Stimulated activated CD4-positive, alpha-beta T cell treated with anti-CD3 and anti-CD28 coated beads, Interleukin-1b, Interleukin-23, amount 100 ng/mL, for 48 hours (primary cell): ENCODE measurements at places on chromosomes 4 and X.

DNA sequence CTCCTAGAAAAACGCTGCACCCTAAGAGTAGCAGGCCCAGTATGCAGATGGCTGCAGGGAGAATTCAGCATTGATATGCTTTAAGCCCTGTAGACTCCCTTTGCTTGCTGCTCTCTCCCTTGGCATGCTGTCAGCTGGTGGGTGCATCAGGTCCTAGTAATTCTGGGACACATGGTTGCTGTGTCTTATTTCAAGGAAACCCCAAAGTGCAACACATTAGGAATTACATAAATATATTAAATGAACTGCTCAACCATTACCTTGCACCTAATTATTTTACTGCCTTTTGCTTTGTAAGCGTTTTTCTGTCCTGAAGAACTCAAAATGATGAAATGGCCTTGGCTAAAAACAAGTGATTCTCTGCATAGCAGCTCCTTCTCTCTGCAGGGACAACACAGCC lies 516.3 kb downstream of the ZIC3 start:
- DNase-seq: no peak

- DNase-seq: no peak
These were observed 28.5 kb downstream of the TRIM61 start for GRCh38 chr4:164948975-164949374.

DNA sequence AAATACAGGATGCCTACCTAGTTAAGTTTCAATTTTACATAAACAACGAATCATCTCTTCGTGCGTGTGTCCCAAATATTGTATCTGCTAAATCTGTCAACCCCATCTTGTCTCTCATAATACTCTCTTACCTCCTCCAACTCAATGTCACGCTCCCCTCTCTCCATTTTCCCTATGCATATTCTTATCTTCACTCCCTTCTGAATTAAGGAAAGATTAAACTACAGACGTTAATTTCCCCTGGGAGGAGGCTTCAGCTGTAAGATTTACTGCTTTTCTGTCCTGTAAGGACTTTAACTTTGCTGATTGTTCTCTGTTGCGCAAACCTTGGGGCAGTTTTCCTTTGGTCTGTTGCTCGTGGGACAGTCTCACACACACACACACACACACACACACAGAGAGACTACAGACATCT lies 455 bp upstream of the ABCB7 start:
- DNase-seq: no peak

DNA sequence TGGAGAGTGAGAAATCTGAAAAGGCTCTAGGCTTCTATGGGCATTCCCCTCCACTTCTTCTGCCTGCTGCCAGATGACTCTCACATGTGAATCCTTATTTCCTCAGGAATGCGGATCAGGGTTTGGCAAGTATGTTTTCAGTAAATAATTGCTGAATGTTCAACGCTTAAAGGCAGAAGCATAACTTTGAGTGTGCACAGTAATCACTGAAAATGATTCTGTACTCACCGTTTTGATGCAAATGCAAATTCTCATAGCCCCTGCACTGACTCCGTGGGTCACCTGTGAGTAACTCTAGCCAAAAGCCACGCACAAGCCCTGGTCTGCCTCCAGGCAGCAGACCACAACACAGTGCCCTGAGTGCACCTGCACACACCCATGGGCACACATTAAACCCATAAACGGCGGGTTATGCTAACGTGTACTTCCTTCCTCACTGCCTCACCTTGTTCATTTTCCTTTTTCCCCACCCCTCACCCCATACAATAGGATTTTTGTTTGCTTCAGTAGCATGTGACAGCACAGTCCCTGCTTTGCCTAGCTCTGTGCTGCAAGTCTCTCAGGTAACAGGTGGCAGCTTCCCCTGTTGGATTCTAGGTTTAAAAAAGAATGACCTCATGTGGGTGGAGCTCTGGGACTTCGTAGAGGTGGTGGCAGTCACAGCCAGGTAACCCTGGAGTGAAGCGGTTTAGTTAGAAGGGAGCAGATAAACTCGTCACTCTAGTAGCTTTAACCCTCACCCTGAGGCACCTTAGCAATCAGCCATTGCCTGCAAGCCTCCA lies at the start of gene ARHGEF38:
Gene ARHGEF38 (plus strand): TSS at position 656 of the 782 bp plus-strand sequence. CDS start 146 bp downstream, outside the sequence.
- DNase-seq: no peak

DNA sequence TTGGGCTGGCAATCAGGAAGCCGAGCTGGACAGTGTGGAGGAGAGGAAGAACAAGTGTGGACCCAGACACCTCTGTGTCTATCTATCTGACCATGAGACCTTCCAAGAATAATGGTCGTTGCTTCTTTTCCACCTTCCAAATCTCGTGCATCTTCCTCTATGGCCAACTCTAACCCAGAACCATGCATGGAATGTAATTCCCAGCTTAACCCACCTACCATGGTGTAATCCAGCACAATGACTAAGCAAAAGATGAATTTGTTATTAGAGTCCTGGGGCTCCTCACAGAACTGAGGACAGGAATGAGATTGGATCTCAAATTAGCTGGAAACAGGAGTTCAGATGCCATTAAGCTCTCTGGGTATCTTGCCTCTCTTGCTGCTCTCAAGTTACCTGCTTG lies 17.4 kb upstream of the TMEM184C start:
- DNase-seq: no peak
